ENCODE measurements at places on chromosomes 2 and 18.

DNA sequence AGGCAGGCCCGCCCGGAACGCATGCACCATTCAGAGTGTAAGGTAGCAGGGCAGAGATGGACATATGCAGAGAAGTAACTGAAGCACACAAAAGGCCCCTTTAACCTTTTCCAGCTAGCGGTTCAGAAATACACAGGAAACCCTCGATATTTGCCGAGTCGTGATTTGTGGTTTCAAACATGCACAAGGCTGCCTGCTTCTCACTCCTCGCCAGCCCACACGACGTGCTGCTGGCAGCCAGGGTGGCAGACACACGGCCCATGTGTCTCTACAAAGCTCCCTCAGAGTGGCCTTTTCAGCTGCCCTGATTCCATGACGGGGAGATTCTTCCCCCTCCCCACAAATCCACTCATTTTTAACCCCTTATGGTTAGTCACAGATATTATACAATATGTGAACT lies 23.6 kb downstream of the ZBTB7C start:
- DNase-seq = no peak

GRCh38 chr2:45577441-45577840 lies 33.6 kb downstream of the SRBD1 start:
- no peak for DNase-seq

DNA sequence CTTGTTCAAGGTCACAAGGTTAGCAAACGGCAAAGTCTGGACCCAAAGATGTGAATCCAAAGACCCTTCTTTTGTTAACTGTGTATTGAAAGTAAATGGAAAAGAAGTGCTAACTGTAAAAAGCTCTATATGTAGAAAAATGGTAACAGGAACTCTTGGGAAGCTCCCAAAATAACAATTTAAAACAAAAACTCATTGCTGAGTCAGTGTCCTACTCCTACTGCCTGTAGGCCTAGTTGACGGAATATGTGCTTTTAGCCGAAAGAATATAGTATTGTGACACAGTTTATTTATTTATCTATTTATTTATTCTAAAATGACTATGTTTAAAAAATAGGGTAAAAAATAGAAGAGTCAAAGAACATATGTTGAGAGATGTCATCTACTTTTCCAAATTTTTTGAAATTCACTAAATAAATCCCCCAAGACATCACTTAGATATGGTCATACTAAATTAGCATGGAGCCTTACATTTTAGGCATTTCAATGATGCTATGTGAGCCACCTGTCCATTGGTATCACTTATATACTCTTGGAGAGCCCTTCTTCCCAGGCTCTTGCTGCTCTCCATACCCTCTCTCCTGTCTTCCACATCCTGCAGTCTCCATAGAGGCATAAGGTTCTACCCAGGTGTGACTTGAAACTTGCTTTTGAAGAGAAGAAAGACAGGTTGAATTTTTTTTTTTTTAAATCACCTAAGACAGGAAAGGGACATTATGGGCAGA lies 13.7 kb downstream of the COL5A2 start:
- no peak for DNase-seq

- DNase-seq = no peak
Observed at GRCh38 chr2:55936351-55936750, 12.8 kb upstream of the EFEMP1 start.

- DNase-seq = no peak
Observed at GRCh38 chr2:227921648-227922047, 50.2 kb downstream of the DAW1 start.

DNA sequence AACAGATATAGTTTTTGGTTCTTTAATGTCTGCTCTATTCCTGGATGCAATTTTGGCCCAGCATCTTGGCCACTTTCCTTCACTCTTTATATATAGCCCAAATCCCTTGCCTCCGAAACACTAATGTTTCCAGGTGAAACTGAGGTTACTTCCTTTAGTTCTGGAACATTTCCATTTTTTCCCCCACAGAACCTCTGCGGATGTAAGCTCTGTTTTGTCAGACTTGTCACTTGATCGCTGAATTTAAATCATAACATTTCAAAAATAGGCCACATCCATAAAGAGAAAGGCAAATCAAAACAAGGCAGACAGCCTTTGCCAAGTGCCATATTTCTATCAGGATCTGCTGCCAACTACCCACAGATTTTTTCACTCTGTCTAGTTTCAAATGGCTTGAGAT lies 115.1 kb downstream of the ANKRD44 start:
- no peak for DNase-seq

DNA sequence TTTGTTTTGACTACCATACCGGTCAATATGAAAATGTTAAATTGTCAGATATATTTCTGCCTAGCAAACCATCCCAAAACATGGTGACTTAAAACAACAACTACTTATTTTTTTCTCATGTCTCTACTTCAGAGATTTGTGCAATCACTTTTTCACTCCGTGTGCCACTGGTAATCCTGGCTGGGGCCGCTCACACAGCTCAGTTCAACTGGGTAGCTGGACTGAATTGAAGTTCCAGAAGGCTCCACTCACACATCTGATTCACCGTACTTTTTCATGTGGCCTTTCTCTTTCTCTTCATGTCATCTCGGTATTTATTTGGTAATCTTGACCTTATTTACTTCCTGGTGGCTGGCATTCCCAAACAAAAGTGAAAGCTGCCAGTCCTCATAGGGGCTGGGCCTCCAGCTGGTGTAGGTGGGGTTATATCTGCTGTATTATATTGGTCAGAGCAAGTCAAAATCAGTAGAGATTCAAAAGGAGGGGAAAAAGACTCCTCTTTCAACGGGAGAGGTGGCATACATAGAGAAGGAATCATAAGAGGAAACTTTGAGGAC lies 513.9 kb upstream of the NXPH2 start:
- no peak for DNase-seq

GRCh38 chr2:33598561-33599174 lies 431 bp downstream of the FAM98A start:
- DNase-seq = peak; percentile 22

DNA sequence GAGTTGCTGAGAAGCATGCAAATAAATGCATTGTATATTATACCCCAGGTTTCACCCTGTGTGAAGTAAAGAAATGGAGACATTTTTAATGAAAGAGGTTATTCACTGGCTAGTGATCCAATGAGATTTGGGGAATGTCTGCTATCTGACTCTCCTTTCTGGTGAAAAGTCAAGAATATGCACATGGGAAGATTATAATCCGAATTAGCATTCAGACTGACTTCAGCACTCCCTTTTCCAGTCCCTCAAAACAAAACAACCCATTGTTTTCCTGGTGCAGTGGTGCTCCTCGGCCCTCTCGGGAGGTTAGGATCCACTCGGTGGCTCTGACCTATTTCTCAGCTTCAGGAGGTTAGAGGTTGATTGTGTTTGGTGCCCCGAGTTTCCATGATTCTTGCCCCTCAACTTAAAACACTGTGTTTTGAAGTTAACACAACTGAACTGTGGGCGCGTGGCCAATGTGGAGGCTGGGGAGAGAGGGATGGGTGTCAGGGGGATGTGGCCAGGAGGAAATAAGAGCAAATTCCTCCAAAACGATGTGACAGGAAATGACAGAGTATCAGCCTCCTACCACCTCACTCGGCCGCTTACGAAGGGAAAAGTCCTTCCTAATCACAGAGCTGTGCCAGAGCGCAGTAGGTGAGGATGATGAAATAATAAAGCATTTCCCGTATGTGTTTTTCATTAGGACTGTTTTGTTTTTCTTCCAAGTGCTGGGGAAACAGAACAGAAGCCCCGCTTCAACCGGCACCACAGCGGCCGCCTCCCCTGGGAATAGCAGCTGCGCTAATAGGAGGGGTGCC lies 440.1 kb downstream of the MTX2 start:
- no peak for DNase-seq

- DNase-seq = no peak
Observed at GRCh38 chr2:9174771-9175437, 31.7 kb upstream of the ASAP2 start.

GRCh38 chr2:10169581-10169980 lies 47.0 kb downstream of the RRM2 start:
- no peak for DNase-seq

DNA sequence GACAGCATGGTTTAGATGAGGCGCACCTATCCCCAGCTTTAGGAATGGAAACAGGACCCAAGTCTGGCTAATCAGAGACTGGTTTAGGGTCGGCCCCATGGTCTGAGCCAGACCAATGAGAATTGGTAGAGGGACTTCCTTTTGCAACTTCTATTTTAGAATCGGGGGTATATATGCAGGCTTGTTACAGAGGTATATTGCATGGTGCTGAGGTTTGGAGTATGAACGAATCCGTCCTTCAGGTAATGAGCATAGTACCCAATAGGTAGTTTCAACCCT lies 1.5 kb upstream of the BOLA3 start:
- DNase-seq = no peak
